Lower lobe of right lung (tissue), 2 donors: ENCODE measurements at places on chromosomes 2 and 18. TPM values are rescaled to one million over a fixed set of nuclear protein-coding genes. Genes with fewer than 3 reads are reported as not detected.

Gene SULT1C4
- 10.6 TPM for total RNA-seq

Gene HRH4
- 2.0 TPM for total RNA-seq

Gene TNFAIP6
- total RNA-seq = 2.1 TPM

Gene FAM237A
- total RNA-seq = not detected

DNA sequence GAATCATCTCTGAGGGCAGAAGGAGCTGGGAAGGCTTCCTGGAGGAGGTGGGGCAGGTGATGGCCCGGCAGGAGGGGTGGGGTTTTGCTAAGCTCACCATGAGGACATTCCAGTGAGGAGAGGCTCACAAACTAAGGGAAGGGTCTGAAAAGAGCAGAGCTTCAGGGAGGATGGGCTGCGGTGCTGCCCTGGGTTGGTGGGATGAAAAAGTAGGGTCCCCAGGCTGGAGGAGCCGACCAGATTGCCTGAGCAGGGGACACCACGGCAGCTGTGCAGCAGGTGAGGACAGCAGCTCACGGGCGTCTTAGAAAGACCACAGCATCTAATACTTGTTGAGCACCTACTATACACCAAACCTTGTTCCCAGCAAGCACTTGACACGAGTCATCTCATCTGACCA, 82.2 kb downstream of the DYSF start:
- DNase-seq = no peak

DNA sequence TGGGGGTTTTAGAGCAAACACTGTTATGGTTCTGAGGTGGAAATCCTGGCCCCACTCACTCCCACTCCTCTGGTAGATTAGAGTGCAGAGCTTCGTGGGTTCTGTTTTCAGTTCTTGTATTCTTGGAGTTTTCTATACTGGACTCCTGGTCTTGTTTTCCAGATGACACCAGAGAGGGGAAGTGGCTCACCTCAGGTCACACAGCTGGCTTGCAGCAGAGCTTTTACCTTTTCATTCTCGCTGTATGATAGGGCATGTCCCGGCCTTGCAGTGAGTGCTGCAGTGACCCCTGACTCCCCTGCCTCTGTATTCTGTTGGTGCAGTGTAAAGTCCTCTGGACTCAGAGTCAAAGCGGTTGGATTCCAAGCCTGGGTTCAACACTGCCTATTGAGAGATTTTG, 148.9 kb upstream of the MEX3C start:
- DNase-seq = no peak

DNA sequence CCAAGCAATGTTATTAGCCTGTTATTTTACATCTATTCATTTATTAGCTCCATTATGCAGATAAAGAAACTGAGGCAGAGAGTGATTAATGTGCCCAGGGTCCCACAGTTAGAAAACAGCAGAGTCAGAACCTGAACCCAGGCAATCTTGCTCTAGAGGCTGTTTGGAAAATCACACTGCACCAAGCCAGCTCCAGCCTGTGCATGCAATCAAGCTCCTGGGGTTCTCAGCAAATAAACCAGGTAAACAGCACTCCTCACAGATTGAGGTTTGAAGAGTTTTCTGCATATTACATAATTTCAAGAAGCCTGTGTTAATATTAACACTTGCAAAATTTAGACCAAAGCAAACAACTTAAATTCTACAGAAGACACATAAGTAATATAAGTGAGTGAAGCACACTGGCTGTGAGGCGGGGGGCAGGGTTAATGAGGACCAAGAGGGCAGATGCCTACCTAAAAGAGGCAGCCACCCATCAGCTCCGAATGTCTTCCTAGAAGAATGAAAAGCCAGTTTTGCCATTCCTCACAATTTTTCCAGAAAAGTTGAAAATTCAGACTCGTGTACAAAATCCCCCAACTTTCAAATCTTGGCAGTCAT, 35.4 kb downstream of the CACNB4 start:
- no peak for DNase-seq

DNA sequence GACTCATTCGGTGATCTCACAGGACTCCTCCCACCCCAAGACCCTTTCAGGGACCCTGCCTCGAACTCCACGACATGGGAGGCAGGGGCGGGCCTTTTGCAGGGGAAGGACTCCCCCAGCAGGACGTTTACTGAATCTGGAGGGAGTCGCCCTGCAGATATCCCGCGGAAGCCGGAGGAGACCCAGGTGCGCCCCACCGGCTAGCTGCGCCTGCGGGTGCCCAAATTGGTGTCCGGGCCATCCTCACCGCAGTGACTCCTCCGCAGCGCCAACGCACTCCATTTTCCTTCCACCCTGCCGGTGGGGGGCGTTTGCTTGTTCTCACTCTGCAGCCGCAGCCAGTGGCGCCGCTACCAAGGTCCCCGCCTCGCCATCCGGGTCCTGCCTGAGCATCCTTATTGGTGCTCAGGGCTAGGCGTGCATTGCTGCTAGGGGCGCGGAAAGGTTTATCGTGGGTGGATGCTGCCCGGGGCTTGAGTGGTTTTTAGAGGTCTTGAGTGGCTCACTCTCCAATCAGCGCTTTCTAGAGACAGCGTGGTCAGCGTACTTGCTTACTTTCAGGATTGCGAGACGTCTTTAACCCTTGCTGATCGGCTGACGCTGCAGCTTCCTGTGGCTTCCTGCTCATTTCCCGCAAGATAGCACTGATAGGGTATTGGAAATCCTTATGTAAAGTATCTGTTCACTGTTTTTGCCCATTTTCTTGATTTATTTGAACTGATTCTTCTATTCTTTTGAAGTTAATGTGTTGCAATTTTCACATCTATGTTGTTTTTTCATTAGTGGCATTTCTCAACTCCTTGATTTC, 81.4 kb downstream of the BIN1 start:
- peak; percentile 83 for DNase-seq

DNA sequence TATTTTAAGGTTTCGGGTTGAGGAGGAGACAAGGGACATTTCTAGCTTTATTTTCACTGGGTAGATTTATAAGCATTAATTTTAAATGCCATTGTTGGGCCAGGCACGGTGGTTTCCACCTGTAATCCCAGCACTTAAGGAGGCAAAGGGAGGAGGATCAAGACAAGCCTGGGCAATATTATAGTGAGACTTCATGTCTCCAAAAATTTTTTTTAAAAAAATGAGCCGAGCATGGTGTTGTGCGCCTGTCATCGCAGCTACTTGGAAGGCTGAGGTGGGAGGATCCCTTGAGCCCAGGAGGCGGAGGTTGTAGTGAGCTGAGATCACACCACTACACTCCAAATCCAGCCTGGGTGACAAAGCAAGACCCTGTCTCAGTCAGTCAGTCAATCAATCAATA, 45.0 kb downstream of the MBD5 start:
- no peak for DNase-seq

GRCh38 chr2:165852394-165852793, 58.3 kb upstream of the GALNT3 start:
- DNase-seq = no peak

DNA sequence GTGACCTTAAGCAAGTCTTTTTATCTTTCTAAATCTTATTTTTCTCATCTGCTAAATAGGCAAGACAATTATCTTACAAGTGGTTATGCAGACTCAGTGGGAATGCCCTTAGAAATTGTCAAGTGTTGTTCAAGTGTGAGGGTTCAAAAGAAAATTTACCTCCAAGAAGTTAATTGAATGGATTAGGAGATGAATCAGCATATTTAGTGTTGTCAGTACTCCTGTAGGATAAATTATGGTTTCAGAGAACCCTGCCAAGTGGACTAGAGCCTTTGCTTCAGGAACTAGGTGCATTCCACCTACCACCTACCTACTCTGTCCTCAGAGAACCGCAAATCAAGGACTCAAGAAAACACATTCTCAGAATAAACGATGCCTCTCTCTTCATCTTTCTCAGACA, 69.8 kb upstream of the KCTD1 start:
- DNase-seq = no peak

DNA sequence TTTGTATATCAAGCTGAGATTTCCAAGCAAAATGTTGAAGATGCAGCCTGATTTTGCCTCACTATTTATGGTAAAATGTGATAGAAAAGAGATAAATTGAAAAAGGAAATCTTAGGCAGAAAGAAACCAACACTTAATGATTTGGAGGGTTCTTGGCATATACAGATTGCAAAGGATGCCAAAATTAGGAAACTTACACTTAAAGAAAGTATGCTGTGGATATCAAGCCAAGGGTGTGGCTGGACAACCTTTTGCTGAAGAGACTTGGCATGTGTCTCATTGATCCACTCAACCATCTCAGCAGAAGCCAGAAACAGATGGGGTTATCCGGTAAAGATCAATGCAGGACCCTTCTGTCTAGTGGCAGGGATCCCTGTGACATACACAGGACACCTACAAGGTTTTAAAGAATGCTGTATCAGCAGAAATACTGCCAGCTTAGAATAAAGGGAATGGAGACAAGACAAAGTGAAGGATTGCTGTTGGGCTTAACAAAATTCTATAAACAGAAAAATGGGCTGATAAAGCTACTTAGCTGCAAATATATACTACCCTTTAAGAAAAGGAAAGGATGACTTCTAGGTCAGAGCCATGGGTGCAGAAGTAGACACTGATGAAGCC, 107.3 kb upstream of the CYP26B1 start:
- DNase-seq = no peak

DNA sequence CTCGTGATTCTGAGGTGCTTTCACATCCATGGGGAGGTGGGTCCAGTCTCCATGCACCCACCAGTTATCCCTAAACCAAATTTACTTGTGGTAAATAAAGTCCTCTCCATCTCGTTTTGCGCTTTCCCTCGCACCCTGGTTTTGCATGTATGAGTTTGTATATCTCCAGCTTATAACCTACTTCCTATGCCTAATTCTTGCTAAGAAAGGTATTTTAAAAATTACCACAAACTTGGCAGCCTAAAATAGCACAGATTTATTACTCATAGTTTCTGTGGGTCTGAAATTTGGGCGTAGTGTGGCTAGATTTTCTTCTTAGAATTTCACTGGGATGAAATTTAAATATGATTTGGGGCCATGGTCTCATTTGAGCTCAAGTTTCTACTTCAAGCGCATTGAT, 511.5 kb downstream of the NYAP2 start:
- no peak for DNase-seq

DNA sequence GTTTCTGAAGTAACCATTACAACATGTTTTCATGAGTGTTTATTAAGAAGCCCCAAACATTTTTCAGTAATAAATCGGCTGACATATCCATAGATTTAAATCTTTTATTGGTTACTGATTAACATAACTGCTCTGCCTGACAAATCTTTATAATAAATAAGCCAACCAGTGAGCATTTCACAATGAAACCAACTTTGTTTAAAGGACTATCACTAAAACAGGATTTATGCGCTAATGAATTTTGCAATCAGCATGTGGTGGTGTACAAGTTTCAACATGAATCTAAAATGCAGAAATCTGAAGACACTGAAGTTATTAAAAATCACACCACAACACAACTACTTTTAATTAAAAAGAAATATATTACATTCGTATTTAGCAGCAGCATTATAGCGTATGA, 166.7 kb downstream of the MEIS1 start:
- no peak for DNase-seq

GRCh38 chr2:99615247-99615771, 125.5 kb upstream of the REV1 start:
- no peak for DNase-seq

GRCh38 chr2:236176417-236176816, 8.2 kb upstream of the GBX2 start:
- DNase-seq = no peak

DNA sequence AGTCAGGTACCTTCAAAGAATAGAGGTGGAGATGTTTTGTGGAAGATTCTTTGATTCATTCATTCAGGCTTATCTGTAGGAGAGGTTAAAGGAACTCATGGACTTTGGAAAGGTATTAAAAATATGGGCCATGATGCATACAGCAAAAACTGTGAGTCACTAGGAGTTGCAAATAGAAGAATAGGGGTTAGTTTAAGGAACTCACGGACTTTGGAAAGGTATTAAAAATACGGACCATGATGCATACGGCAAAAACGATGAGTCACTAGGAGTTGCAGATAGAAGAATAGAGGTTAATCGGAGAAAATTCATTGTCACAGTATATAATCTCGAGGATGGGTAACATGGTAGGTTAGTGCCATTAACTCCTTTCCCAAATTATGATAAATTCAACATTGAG, 41.2 kb downstream of the SLC9A2 start:
- no peak for DNase-seq

- peak; percentile 73 for DNase-seq
Observed at GRCh38 chr2:241844066-241844728, 14.5 kb downstream of the PDCD1 start.
